Activated gamma-delta T cell treated with anti-CD3 and anti-CD28 coated beads, Interleukin-2, amount 50 U/mL, for 16 hours (primary cell): ENCODE measurements at places on chromosomes 16 and 17.

GRCh38 chr16:3060339-3061127 is 4.9 kb upstream of the IL32 start:
- DNase-seq, result no peak

GRCh38 chr17:3603119-3603869 is 5.9 kb downstream of the TRPV1 start:
- no peak for DNase-seq

- no peak for DNase-seq
Observed at GRCh38 chr17:61717352-61717751, 126.3 kb upstream of the NACA2 start.

DNA sequence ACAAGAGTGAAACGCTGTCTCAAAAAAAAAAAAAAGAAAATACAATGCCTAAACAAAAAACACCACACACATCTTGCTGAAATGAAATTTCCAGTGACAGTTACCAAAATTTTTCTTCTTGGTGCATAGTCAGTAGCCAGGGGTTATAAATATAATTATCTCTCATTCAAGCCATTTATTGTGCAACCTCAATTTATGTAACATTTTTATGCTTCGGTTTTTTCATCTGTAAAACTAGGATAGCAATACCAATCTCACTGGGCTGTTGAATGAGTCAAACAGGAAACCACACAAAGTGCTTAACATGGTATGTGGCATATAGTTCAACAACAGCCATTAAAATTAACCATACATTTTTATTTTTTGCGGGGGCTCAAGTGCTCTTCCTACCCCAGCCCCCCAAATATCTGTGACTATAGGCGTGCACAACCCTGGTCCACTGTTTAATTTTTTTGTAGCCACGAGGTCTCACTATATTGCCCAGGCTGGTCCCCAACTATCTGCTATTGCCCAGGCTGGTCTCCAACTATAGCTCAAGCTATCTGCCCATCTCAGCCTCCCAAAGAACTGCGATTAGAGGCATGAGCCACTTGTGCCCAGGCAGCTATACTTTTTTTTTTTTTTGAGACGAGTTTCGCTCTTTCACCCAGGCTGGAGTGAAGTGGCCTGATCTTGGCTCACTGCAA is 2.6 kb downstream of the COG4 start:
- no peak for DNase-seq

- no peak for DNase-seq
Observed at GRCh38 chr16:22141767-22142166, 20.5 kb upstream of the SDR42E2 start.

- DNase-seq, result no peak
Observed at GRCh38 chr17:58535431-58535830, 21.0 kb upstream of the MTMR4 start.

GRCh38 chr17:55479903-55480302 is 31.3 kb downstream of the SMIM36 start:
- DNase-seq, result no peak
